ENCODE measurements at places on chromosomes 7 and 10. TPM values are rescaled to one million over a fixed set of nuclear protein-coding genes. Genes with fewer than 3 reads are reported as not detected.

DNA sequence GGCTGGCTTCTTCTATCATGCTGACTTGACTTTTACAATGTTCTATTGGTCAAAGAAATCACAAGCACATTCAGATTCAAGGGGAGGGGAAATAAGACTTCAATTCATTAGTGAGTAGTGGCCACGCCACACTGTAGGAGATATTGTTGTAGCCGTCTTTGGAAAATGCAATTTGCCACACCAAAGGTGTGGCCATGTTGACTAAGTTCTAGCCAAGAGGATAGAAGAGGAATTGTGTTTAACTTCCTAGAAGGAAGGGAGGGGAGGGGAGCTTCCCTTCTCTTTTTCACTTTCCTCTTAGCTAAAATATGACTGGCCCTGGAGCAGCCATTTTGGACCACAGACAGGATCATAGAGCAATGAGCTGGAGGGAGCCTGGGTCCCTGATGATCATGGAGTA lies 3.4 kb upstream of the PRKAR2B start:
- H3K4me1 ChIP-seq = peaks cover 13% of the 10 kb centered on the region
- peaks cover 5% of the 10 kb centered on the region for H3K27me3 ChIP-seq
- H3K4me3 ChIP-seq = no peak overlapping the region
- H3K27ac ChIP-seq = no peak overlapping the region

DNA sequence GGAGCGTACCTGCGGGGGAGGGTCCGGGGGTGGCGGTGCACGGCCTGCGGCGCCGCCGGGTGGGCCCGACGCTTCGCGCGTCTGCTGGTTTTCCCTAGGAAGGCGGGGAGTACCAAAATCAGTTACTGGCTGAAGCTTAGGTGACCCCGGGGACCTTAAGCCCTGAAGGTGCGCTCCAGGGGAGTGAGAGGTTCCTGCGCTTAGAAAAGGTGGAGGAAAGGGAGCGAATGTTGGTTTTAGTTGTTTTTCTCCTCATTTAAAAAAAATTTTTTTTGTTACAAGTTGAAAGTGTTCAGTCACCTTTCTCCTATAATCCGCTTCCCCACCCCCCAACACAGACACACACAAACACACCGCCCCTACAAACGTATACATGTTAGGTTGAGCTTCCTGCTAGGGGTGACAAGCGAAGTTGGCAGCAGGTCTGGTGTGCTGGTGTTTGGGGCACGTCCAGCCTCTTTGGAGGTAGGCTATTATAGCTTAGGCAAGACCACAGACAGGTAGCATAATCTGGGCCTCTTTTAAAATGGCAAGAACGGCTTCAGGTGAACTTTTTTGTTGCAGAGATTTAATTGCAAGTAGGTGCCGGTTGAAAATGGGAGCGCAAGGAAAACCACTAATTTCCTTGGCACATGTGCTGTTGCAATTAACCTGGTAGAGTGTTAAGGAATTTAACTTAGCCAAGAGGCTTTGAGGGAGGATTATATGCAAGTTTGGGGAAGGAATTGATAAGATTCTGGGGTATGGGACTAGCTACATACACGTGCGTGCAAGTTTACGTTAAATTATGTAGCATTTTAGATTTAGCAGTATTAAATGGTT lies 945 bp downstream of the ADD3 start:
- peaks cover 66% of the 10 kb centered on the region for H3K4me1 ChIP-seq
- peaks cover 11% of the 10 kb centered on the region for H3K27me3 ChIP-seq
- H3K27ac ChIP-seq = peak overlapping the region; percentile 87
- DNase-seq = peak; percentile 67

The CCDC71L gene
- 19.1 TPM for total RNA-seq

The MOGAT3 gene
- not detected for total RNA-seq

The TUBAL3 gene
- total RNA-seq = not detected

The GPR26 gene
- 0.07 TPM for total RNA-seq

The PSD gene
- 4.0 TPM for total RNA-seq

The NEUROD6 gene
- total RNA-seq = not detected
